ENCODE measurements at places on chromosomes 16 and 17.
A peak's percentile ranks its signal among the peaks of the same experiment; 100 is the strongest.

DNA sequence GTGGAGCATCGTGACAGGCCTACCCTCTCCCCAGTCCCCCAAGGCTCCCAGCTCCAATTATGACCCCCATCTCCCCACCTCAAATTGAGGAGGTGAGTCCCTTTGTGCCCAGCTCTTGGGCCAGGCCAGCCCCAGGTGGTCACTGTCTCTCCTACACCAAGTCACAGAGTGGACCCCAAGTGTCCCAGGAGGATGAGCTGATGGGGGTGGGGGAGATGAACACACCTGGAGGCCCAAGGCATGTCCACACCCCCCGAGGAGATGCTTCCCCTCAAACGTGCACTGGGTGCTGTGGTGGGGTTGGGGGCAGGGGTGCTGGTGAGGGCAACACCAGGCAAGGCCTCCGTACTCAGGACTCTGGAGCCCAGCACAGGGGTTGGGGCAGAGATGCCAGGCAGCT, 73.2 kb downstream of the RBFOX3 start:
- no peak for DNase-seq

- DNase-seq, result no peak
Observed at GRCh38 chr17:3761036-3761917, 37.6 kb downstream of the HASPIN start.

DNA sequence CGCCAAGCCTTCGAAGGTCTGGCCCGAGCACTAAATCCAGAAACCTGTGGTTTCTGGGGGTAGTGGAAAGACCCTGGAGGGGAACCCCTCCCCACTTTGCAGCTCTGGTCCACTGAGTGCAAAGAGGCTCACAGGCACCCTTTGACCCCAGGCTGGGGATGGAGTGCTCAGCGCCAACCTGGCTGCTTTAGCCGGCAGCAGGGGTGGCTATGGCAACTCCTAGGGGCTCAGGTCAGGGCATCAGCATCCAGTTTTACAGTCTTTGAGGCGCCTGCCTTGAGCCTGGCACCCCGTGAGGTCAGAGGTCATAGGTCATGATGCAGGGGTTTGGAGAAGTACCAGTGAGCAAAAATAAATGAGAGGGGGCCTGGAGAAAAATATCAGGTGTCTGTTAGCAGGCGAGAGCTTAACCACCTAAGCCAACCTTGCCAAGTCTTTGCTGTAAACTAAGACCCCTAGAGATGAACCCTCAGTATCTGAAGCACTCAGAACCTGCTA, 17.9 kb downstream of the CA7 start:
- DNase-seq, result no peak

GRCh38 chr16:72241008-72241407, 69.1 kb upstream of the PMFBP1 start:
- DNase-seq, result no peak

DNA sequence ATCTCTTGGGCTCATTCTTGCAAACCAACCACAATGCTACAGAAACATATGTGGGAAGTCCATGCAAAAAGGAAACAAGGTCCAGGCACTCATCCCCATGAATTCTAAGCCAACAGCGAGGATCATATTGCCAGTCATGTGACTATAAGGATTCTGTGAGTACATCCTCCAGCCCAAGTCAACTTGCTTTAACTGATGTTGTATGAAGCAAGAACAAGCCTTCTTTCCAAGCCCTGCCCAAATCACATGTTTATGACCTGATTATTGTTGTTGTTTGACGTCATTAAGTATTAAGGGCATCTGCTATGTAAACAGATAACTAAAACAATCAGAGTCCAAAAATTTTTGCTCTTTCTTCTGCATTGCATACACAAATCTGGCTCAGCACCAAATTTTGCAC, 78.2 kb upstream of the MON1B start:
- no peak for DNase-seq

DNA sequence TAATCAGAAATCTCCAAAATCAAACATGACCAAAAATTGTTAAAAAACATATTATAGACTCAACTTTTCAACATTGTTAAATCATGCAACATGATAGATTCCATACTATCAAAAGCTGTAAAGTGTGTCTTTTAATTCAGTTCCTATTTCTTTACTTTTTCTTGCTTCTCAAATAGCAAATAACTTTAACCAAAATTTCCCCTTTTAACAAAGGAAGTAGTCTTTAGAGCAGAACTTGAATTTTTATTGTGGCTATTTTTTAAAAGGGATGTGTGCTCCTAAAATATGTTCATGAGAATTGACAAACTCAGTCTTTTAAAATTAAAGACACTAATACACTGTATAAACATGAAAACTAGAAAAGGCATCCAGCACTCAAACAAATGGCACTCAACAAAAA, 49.1 kb downstream of the SPAG9 start:
- no peak for DNase-seq

DNA sequence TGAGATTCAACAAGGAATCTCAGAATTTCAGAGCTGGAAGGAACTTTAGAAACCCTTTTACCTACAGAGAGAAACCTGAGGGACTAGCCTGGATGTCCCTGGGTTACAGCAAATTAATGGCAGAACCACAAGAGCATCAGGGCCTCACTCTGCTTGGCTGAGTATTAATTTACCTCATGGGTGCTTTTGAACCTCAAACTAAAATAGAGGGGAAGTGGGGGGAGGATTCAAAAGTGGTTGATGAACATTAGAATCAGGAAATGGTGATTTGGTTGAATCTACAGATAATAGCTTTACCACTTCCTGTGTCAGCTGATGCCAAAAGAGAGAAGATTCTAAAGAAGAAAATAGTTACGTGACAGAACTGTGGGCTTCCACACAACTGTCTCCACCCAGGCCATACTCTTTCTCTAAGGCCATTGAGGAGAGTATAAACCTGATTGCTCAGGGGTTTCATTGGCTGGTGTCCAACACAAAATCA, 11.3 kb upstream of the SKAP1 start:
- DNase-seq, result no peak

DNA sequence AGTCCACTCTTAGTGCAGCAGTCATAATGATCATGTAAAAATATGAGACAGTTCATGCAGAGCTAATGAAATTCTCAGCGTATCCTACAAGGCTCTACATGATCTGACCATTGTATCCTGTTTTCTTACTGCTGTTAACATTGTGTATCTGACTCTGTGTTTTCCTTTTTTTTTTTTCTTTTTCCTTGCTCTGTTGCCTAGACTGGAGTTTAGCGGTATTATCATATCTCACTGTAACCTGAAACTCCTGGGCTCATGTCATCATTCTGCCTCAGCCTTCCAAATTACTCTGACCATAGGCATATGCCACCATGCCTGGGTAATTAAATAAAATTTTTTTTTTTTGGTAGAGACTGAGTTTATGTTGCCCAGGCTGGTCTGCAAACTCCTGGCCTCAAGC, 12.1 kb downstream of the DUS2 start:
- DNase-seq, result no peak

DNA sequence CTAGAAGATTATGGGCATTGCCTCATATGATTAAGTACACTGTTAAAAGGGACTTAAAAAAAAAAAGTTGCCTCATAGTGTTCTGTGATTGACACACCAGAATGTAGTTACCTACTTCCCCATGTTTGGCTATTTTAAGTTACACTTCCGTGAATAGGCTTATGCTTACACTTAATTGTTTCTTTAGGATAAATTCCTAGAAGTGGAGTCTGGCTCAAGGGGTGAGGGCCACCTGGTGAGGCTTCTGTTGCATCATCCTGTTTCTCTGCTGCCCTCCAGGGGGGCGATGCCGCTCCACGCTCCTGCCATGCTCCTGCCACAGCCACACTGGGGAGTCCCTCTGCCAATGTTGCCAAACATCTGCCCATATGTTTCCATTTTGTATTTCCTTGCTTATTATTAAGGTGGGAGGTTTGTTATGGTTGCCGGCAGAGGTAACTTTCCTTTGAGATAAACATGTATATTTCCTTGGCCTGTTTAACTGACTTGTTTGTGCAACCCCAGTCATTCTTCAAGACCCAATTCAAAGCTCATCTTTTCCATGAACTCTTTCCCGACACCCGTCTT, 73.1 kb downstream of the KSR1 start:
- DNase-seq, result no peak

DNA sequence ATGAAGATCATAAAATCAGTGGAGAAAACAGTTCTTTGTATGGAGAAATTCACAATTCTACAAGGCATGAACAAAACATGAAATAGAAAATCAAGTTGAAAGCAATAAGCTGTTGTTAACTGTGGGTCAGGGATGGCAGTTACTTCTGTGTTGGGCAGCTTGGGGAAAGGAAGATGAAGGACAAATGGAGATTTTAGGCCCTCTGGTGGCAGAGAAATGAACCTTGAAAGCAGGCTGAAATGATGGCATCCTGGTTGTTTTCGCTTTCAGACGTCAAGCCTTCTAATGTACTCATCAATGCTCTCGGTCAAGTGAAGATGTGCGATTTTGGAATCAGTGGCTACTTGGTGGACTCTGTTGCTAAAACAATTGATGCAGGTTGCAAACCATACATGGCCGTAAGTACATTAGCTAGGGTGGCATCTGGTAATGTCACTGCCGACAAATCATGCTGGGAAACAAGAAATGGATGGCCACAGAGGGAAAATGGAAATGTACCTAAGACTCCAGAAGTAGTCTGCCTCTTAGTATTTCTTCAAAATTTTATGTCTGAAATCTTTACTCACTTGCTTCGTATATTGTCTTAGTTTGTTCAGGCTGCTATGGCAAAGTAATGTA, 108.9 kb downstream of the MAP2K6 start:
- DNase-seq, result no peak

DNA sequence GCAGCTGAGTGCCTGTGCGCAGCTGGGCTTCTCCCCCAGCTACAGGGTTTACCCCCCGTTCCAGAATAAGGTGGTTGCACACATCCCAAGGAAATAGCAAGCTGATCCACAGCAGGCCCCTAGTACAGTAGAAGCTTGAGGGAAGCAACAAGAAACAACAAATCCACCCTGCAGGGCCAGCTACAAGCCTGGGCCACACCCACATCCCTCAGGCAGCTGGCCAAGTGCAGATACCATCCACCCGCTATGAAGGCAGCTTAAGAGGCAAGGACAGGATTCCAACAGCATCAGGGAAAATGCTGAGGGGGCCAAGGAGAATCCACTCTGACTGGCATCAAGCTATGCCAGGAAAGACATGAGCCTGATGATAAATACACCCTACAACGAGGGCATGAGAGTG, 66.9 kb upstream of the RCVRN start:
- DNase-seq, result no peak

GRCh38 chr17:11925262-11926021, 71.8 kb downstream of the ZNF18 start:
- DNase-seq, result no peak

- no peak for DNase-seq
Observed at GRCh38 chr16:83393196-83393981, 414.4 kb upstream of the HSBP1 start.

GRCh38 chr16:67000384-67001351, 12.3 kb downstream of the CES4A start:
- DNase-seq, result peak; percentile 43

- no peak for DNase-seq
Observed at GRCh38 chr16:7027401-7027800, 305.2 kb upstream of the RBFOX1 start.

GRCh38 chr17:42493319-42493718, 34.6 kb downstream of the ATP6V0A1 start:
- DNase-seq, result no peak

DNA sequence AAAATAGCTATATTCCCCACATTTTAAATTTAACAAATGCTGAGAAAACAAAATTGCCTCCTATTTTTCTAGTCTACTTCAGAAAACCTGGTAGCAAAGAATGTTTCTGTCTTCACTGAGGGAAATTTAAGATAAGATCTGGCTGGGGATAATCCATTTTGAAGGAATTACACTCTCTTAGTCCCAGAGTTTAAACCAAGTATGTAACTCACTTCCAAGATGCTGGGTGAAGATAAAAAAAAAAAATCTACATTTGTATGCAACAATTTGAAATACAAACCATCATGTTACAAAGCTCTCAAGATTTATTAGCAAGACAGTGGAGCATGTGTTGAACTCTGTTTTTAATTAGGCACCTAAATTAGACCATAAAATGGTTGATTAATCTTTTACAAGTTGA, 5.7 kb downstream of the HS3ST3B1 start:
- DNase-seq, result no peak

DNA sequence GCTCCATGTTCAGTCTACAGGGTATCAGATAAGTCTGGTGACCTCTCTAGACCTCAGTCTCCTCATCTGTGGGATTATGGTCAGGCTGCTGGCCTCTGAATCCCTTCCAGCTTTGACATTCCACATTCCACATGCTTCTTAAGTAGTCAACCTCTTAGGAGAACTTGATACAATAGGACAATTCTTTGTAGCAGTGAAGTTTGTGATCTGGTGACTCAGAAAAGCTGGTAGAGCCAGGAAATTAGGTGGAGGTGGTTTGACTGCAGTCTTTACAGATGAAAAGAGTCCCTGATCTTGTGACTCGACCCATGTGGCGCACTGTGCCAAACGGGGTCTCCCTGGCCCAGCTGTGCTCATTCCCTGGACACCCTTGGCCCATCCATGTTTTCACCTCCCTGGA, 147.8 kb downstream of the NTN1 start:
- no peak for DNase-seq

DNA sequence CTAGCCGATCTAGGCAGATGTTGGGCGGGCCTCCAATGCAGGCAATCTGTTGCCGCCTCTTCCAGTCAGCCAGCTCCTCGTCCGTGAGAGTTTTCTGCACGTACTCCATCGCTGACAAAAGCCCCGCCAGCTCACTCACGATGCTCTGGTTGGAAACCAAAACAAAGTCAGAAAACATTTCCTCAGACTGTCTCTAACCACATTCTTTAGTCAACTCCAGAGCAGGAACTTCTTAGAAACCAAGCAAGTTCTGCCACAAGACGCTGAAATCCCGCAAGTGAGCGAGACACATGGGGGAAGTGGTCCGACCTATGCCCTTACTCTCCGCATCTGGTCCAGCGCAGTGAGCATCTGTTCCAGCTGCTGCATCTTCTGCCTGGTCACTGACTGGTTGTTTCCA, 49.1 kb downstream of the STAT5A start:
- DNase-seq, result peak; percentile 13

- no peak for DNase-seq
Observed at GRCh38 chr17:56676810-56677209, 83.3 kb downstream of the NOG start.
